ENCODE measurements at places on chromosomes 5 and 9.

- DNase-seq = no peak
These were observed 86.8 kb downstream of the PTPRD start for GRCh38 chr9:10525972-10526371.

DNA sequence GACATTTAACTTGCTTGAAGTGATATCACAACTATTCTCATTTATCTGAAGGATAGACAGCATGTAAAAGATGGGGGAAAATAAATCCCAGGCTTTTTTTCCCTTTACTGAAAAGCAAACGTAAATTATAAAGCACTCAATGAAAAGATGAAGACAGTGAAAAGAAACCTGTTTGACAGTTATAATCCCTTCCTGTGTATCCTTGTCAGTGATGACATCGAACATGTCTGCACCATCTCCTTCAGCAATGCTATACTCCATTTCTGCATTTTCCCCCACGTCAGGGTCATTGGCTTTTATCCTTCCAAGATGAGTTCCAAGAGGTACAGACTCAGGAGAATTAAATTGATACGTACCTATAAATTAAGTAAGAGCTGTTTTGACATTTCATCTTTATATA lies 134.9 kb downstream of the CDH9 start:
- no peak for DNase-seq

GRCh38 chr9:126222835-126223431 lies 103.7 kb upstream of the MVB12B start:
- DNase-seq = no peak

- DNase-seq = no peak
These were observed 22.8 kb downstream of the CCDC69 start for GRCh38 chr5:151200913-151201595.

DNA sequence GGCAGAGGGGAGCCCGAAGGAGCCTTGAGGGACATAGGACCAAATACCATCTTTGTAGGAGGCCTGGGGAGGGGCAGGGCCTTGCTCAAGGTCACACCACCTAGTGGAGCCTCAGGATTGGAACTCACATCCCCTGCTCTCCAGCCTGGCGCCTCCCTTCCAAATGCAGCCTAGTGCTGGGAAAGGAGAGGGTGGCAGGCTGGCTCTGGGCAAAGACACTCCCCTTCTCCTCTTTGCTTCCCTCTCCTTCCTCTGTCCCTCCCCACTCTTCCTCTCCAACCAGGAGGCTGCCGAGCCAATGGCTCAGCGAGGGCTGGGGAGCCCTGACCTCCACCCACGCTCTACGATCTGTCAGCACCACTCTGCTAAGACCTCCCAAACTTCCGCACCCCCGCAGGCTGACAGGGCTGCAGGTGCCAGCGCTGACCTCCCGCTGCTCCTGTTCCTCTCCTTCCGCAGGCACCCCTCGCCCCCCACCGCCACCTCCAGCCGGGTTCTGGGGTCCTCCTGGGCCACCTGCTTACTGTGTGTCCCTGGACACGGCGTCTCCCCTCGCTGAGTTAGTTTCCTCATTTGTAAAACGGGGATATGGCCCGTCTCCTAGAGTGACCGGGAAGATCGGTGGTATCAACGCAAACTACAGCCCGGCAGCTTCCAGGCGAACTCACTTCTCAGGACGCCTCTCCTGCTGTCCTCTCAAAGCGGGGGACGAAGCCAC lies 52.9 kb downstream of the C9orf50 start:
- DNase-seq = no peak

DNA sequence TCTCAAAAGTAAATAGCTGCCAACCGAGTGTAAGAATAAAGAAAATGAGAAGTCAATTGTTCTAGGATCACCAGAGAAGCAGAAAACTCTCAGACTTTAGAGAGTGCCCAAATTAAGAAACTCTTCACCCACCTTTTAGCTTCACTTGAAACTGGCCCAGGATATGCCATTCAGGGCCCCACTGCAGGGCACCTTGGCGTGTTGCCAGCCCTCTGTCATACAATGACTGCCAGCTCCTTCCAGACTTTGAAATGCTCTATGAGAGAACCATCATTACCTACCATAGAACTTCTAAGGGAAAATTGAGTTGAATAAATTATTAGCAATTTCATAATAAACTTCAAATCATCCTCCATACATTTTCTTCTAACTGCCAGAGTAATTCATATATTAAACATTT lies 240.5 kb downstream of the CETN3 start:
- no peak for DNase-seq

DNA sequence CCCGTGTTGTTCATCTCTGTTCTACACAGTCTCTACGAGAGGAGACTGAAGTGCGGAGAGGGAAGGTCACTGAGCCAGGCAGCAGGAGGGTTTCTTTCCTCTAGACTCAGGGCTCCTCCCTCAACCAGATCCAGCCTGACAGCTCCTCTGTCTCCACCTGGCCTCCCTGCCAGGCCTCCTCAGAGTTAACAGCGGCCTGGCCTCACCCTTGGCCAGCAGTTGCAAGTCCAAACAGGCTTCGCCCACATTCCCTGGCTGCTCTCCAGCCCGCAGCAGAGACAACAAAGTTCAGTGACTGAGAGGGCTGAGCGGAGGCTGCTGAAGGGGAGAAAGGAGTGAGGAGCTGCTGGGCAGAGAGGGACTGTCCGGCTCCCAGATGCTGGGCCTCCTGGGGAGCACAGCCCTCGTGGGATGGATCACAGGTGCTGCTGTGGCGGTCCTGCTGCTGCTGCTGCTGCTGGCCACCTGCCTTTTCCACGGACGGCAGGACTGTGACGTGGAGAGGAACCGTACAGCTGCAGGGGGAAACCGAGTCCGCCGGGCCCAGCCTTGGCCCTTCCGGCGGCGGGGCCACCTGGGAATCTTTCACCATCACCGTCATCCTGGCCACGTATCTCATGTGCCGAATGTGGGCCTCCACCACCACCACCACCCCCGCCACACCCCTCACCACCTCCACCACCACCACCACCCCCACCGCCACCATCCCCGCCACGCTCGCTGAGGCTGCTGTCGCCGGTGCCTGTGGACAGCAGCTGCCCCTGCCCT lies at the start of gene HRCT1:
HRCT1 (plus strand) TSS at position 291 of the 768 bp plus-strand sequence; CDS start at position 377, 86 bp downstream.
- no peak for DNase-seq

GRCh38 chr9:104555521-104555920 lies 13.4 kb upstream of the OR13C8 start:
- no peak for DNase-seq

- no peak for DNase-seq
These were observed 206.4 kb downstream of the C9orf50 start for GRCh38 chr9:129414377-129414992.

- DNase-seq = no peak
These were observed 3.0 kb downstream of the ADAMTS13 start for GRCh38 chr9:133425049-133425632.

GRCh38 chr5:131973089-131973712 lies 27.7 kb upstream of the MEIKIN start:
- DNase-seq = no peak

Data from cortex of kidney (tissue), 1 donor.